ENCODE measurements at places on chromosomes 6 and 20. TPM values are rescaled to one million over a fixed set of nuclear protein-coding genes. Genes with fewer than 3 reads are reported as not detected.

Gene SAPCD1
- 0.51 TPM for polyA plus RNA-seq

Gene OR2H2
- not detected for polyA plus RNA-seq

Gene ADGRF5
- 5.8 TPM for polyA plus RNA-seq

Gene ZC3H12D
- polyA plus RNA-seq: 0.24 TPM

Gene BTNL2
- polyA plus RNA-seq: not detected

Gene KIF25
- 0.65 TPM for polyA plus RNA-seq

Gene ECT2L
- not detected for polyA plus RNA-seq

Gene COL21A1
- polyA plus RNA-seq: 0.38 TPM

Gene PRSS35
- polyA plus RNA-seq: 0.11 TPM

Gene OPN5
- polyA plus RNA-seq: not detected

Gene IPCEF1
- 0.82 TPM for polyA plus RNA-seq

Gene NRSN2
- polyA plus RNA-seq: 21.6 TPM

Gene ADRM1
- 81.4 TPM for polyA plus RNA-seq

Gene SGK2
- 16.5 TPM for polyA plus RNA-seq

Gene TCP11
- polyA plus RNA-seq: not detected

Gene CTAGE9
- not detected for polyA plus RNA-seq

Gene ARMC2
- polyA plus RNA-seq: 2.8 TPM

Gene TOP1
- 11.6 TPM for polyA plus RNA-seq

Gene PFDN4
- polyA plus RNA-seq: 56.3 TPM

Gene FAM83C
- not detected for polyA plus RNA-seq

Gene SLCO4A1
- polyA plus RNA-seq: 6.8 TPM

Gene IL17A
- polyA plus RNA-seq: not detected

Gene FGD2
- 3.6 TPM for polyA plus RNA-seq

Gene TRIM27
- 33.3 TPM for polyA plus RNA-seq

Gene DBNDD2
- polyA plus RNA-seq: 48.0 TPM

Gene SAMD3
- polyA plus RNA-seq: 0.49 TPM

Gene B3GALT4
- polyA plus RNA-seq: 9.3 TPM

Gene PCK1
- polyA plus RNA-seq: 161 TPM

Gene BLOC1S5
- polyA plus RNA-seq: 3.1 TPM

Gene C6orf120
- 23.5 TPM for polyA plus RNA-seq

Gene MYB
- polyA plus RNA-seq: 0.22 TPM

Gene ARG1
- 0.33 TPM for polyA plus RNA-seq

Gene RIPPLY2
- polyA plus RNA-seq: 0.48 TPM

Gene PCMTD2
- 17.5 TPM for polyA plus RNA-seq

Gene VSX1
- polyA plus RNA-seq: not detected

Gene TMEM170B
- polyA plus RNA-seq: 0.74 TPM

Gene SH3BGRL2
- polyA plus RNA-seq: 25.4 TPM

Gene ZBP1
- 0.15 TPM for polyA plus RNA-seq

Gene MROH8
- 3.6 TPM for polyA plus RNA-seq

Gene CPXM1
- 38.5 TPM for polyA plus RNA-seq

Gene ADGRF1
- 0.22 TPM for polyA plus RNA-seq

Gene RBBP8NL
- 0.61 TPM for polyA plus RNA-seq

Gene RBL1
- polyA plus RNA-seq: 1.9 TPM

Gene WRNIP1
- polyA plus RNA-seq: 21.1 TPM

Measured in adipose tissue (tissue), 3 donors.